Fibroblast of the aortic adventitia (primary cell): ENCODE measurements at places on chromosomes 1 and 21. TPM values are rescaled to one million over a fixed set of nuclear protein-coding genes. Genes with fewer than 3 reads are reported as not detected.
A peak's percentile ranks its signal among the peaks of the same experiment; 100 is the strongest.

Gene S100A7
- total RNA-seq: not detected in 2 replicates

GRCh38 chr1:9784508-9785133 lies 39.1 kb downstream of the CLSTN1 start:
- peak; percentile 69 for DNase-seq

Gene KCNA3
- under 0.01 TPM in 1 of 2 replicates, not detected in the other for total RNA-seq

Gene CDC42BPA
- 82.5 and 123 TPM in 2 replicates for total RNA-seq

DNA sequence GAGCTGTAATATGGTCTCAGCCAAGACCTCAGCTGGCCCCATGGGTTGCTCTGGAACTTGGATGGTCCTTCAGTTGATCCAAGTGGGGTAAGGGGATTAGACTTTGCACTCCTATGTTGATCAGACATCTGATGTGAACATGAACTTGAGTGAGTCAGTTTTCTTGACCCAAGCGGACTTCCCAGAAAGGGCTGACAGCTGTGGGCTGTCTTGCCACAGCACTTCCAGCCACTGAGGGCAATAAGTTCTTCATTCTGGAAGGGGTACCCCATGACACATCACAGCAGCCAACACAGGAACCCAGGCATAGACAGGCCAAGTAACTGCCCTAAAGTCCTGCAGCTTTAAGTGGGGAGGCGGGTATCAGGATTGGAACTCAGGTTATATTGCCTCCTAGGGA lies 93.9 kb upstream of the USP24 start:
- peak; percentile 13 for DNase-seq

DNA sequence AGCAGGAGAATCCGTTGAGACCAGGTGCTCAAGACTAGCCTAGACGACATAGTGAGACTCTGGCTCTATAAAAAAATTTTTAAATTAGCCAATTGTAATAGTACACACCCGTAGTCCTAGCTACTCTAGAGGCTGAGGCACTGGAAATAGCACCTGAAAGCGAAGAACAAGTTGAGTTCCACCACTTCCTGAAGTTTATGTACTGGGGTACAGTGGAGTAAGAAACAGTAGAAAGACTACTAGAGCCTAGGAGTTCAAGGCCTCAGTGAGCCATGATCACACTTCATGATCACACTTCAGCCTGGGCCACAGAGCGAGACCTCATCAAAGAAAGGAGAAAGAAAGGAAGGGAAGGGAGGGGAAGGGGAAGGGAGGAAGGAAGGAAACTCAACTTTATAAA lies 19.8 kb downstream of the RSBN1 start:
- DNase-seq: no peak

DNA sequence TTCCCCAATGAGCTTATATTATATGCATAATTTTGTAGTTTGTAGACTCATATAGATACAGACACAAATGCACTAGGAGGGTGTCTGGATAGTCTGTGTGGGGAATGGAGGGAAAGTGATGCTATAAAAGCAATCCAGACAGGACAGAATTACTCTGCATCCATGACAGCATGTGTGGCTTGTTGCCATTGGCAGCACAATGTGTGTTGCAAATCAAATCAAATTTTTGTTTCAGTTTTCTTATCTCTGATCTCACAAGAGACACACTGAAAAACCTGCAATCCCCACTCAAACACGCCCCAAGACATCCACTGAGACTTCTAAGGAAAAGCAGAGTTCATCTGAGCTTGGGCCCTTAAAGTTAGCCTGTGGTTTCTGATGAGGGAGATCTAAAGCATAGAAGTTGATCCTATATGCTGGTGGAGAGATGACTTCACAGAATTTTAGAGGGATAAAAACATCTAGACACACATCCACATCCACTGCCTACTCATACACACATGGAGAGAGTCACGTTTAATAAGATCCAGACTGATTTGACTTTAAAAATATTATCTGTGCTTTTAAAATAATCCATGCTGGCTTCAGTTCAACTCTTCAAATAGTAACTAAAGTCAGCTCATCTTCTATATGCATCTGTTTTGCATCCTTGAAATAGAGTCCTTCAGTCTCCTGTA lies 313.0 kb upstream of the PLXNA2 start:
- DNase-seq: no peak

DNA sequence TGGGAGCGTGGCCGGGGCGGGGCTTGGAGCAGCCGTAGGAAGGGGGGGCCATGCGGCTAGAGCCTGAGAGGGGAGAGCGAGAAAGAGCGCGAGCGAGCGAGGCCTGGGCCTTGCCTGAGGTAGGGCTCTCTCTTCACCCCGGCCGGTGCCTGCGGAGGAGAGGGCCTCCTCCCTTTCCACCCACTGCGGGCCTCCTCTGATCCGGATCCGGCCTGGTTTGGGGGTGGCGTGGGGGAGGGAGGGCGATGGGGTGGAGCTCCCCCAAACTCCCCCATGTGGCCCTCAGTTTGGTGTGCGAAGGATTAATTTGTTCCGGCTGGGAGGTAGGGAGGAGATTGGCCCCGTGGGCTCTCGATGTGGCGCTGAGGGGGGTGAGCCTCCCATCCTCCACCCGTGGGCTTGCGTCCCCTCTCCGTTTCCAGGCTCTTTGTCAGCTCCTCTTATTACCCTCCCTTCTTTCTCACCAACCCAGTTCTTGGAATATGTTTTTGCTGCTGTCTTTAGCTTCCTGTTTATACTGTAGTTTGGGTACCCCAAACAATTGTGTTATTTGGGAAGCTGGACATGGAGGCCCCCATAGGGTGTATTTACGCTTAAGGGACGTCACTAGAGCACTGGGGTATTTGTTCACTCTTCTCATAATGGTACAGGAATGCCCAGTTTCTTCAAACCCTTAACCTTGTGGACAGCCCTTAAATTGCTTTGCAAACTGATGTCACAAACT lies 685 bp downstream of the UBAP2L start:
- peak; percentile 78 for DNase-seq
